ENCODE measurements at places on chromosomes 12 and 14.
A peak's percentile ranks its signal among the peaks of the same experiment; 100 is the strongest.

- DNase-seq: no peak
These were observed 196.1 kb downstream of the TTC6 start for GRCh38 chr14:37791384-37792036.

DNA sequence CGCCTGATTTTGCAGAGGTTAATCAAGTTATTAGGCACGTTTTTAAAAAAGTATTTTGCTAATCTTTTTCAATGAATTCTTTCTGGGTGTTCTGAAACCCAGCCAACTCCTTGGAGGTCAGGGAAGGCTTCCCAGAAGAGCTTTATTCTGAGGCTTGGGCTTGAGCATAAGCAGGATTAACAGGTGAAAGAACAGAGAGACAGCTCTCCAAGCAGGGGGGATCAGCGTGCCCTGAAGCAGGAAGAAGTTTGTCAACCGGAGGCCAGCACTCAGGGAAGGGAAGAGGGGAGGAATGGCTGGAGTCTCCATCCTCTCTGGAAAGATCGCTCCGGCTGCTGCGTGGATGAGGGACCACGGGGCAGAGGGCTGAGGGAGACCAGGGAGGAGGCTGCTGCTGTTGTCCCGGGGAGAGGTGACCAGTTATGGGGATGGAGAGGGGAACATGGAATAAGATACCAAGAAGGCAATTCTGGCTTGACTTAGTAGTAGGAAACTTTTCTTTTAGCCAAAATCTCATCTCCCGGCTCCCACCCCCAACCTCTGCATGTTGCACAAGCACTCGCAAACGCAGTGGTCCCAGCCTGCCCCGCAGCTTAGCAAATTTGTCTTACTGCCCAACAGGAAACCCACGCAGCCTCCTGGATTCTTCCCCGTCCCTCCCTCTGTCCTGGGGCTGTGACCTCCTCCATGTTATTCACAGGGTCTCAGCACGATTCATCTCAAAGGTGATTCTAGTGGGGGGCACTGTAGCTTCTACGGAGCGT lies 1.1 kb upstream of the SSH1 start:
- no peak for DNase-seq

DNA sequence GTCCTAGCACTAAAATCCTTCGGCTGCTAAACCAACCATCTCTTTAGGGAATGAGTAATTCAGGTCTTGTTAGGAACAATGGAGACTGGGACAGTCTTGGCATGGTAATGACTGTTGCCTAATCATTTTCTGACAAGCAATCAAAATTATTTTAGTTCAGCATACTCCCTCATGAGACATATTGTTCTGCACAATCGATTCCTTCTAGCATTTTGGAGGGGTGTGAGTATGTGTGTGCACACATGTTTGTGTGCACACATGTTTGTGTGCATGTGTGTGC lies 2.1 kb upstream of the KRT1 start:
- DNase-seq: no peak

DNA sequence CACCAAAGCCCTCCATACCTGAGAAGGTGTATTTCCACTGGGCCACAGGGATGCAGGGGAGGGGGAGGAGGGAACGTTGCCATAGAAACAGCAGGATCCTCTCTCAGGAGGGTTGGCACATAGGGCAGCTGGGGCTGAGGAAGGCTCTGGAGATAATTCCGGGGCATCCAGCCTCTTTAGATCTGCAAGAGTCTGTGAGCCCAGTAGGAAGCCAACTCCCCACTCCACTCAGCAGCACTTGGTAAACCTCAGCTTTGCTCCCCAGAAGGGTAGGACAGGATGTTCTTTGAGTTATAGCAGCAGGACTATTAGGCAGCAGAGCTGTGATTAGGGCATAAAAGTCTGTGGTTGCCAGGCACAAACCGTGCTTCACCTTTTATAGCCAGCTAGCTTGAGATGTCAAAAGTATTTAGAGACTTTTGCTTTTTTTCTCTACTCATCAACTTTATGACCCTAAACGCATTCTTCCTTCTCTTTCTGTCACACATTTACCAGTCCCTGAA lies 7.8 kb upstream of the PLEKHG3 start:
- no peak for DNase-seq

GRCh38 chr14:58966997-58967396 lies 221.5 kb upstream of the DAAM1 start:
- DNase-seq: no peak

- DNase-seq: no peak
These were observed 39.0 kb downstream of the NR1H4 start for GRCh38 chr12:100512692-100513091.

DNA sequence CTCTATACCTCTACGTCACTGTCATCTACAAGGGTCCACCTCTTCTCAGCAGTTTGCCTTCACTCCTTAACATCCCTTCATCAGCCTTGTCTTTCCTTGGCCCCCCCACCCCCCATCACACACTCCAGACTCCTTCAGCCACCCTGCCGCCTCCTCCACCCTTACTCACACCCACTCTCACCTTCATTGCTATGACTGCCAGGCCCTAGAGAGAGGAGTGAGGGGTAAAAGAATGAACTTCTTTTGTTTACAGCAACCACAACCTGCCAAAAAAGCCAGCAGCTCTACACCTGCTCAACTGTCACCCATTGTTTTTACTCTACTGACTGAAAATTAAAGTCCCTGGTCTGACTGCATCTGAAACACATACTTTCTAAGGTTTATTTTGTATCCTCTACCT lies 112.8 kb downstream of the DUSP6 start:
- no peak for DNase-seq

DNA sequence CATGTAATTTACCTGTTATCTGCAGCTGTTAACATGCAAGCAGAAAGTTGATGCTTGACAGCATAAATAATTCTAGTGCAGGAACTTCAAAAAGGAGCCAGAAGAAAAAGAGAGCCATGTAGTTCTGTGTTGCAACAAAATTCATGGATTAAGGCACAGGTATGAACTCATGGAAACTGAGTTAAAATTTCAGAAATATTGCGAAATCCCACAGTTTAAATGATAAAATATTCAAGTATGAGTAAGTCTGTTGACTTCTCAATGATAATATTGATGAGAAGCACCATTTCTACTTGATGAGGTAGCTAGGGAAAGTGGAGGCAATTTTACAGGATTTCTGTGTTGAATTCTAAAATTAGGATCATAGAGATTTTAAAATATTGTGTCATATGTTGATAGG lies 290.9 kb downstream of the TMEM117 start:
- no peak for DNase-seq

DNA sequence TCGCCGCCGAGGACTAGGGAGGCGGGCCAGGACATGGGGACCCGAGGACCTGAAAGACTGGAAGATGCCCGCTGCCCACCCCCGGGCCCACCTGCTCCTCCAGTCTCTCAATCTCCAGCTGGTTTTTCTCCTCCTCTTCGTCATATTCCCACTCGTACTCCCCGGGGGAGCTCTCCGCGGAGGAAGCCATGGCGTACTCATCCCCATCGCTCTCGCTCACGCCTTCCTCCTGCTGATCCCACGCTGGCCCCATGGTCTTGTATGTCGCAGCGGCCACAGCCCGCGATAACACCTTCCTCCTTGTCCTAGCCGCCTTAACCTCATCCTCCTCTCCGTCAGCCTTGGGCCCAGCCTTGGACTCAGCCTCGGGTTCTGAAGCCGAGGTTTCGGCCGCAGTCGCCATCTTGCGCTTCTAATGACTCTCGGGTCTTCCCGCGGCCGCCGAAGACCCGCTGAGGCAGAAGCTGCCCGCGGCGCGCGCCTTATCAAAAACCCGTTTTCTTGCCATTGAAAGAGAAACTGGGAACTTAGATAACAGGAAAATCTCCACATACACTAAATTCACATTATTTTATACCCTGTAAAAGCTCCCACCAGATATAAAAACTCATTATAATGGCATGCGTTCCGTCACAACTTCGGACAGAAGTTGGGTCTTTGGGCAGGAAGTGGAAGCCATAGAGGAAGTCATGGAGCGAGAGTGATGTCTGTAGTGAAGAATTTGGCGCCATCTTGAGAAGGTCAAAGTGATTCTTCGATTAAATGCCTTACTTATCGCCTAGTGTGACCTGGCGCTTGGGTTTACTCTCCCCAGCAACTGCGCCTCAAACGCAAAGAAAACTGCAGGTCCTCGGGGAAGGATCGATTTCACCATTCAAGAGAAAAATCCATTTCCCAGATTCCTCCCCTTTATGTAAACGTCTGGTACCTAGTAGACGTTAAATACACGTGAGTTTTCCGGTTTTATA lies at the start of gene SART3:
SART3 (minus strand) TSS at position 422 of the 968 bp plus-strand sequence; CDS start at position 403, 19 bp downstream.
- peak; percentile 65 for DNase-seq

DNA sequence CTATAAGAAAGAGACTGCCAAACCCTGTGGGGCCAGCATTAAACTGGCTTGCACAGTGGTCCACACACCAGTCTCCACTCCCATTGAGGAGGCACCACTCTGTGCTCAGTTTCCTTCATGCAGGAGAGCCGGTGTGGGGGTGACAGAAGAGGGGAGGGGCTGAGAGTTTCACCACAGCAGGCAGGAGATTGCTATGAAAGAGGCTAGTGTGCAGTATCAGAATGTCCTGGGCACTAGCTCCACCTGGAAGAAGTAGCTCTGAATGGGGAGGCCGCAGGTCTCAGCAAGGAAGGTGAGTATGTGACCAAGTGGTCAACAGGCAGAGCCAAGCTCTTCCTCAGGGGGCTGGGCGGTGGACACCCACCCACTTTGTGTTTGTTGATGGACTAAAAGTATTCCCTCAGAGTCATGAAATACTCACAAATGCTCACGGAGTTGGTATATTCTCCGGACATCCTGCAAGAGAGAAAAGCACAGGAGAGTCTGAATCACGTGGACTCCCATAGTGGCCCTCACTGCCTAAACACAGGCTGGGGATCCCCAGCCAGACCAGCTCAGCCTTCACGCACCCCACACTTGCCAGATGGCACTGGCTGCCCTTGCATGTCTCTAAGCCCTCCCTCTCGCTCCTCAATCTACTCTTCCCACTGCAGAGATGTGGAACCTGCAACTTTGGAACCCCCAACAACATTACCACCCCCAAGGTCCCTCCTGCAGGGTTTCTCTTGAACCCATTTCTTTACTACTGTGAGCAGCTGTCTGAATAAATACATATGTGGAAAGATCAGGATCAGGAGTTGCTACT lies 7.8 kb upstream of the KRT72 start:
- no peak for DNase-seq

GRCh38 chr12:19277711-19278110 lies 148.2 kb downstream of the PLEKHA5 start:
- DNase-seq: no peak

DNA sequence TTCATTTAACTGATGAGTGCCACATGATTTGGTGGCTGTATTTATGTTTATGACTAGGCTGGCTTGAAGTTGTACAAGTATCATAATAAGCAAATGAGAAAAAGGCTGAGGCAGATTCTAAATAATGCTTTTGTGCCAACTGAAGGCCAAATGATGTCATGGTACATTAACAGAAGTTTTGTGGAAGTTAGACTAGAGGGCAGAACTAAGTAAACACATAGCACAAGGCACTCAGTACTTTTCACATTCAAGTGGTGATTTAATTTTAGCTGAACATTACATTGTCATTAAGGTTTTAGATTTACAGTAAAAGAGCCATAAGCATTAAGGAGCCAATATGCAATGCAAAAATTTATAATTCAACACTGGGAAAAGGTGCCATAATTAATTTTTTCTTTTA lies 21.1 kb downstream of the PPP1CC start:
- DNase-seq: no peak

- DNase-seq: no peak
These were observed 5.7 kb upstream of the NOS1 start for GRCh38 chr12:117367006-117367638.

DNA sequence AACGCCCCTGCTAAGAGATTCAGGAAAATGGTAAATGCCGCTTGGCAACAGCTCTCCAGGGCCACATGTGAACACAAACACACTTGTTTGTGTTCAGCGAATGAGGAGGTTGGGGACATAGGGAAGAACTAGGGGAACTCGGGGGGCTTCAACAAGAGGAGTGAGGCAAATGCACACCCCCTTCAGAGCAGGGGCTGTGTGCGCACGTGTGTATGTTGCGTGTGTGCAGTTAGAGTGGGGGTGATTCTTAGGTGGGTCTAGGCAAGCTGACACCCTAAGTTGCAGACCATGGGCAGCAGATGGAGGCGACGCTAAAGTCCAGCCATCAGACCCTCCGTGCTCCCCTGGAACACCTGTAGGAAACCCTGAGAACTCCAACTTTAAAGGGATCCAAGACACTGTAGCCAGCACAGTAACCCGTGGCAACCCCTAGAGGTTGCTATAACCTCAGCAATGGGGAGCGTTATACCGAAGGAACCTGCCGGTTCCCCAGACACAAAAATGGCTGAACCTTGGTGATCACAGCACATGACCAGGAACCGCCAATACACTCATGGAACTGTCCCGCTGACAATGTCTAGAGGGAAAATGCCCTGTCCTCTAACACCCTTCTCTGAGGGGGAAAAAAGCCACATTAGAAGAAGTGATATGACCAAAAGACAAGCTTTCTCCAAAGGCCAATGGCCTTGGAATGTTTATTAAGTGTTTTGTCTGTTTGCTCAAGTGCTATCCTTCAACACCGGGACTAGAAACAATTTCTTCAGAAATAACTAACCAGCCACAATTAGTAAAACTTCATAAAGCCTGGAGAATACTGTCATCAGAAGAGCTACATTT lies 86.5 kb upstream of the CEP83 start:
- no peak for DNase-seq

DNA sequence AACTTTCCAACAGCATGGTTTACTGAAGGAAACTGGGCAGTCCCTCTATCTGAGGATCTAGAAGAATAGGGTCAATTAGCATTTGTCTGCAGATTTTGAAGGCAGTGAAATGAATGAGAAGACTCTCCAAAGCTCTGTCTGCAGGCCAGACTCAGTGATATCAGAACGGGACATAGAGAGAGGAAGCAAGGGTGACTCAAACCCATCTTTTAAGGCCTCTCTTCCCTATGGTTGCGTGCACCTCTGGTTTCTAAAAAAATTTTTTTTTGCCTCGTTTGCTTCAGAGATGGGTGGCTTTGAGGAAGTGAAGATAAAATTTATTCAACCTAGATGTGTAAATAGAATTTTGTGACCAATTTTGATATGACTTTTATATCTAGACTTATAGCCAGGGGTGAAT lies 71.9 kb upstream of the HOXC13 start:
- no peak for DNase-seq
